ENCODE measurements at places on chromosomes 5 and 9. TPM values are rescaled to one million over a fixed set of nuclear protein-coding genes. Genes with fewer than 3 reads are reported as not detected.

DNA sequence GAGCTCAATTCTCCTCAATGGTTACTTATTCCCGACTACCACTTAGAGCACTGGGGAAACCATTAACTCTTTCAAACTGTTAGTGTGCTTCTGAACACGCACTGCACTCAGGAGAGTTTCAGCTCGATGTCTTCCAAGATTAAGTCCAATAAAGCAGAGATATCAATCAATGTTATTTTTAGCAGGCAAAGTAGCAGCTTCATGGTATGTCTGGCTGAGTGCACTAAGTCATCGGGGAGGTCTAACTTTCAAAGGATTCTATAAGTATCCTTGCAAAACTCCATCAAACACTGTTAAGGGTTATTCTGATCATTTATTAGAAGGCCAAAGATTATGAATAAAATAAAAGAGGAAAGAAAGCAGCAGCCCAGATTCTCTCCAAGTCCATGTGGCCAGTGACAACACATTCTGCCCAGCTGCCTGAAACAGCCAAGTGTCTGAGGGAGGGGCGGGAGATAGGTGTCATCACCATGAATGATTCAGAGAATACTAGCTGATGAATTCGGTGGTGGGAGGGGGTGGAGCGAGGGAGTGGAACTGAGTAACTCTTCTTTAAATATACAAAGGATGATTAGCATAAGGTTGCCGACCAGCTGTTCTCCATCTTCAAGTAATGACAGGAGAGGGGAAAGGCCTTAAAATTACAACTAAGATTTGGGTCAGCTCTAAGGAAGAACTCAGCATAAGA lies 21.3 kb downstream of the NREP start:
- peak; percentile 81 for DNase-seq

DNA sequence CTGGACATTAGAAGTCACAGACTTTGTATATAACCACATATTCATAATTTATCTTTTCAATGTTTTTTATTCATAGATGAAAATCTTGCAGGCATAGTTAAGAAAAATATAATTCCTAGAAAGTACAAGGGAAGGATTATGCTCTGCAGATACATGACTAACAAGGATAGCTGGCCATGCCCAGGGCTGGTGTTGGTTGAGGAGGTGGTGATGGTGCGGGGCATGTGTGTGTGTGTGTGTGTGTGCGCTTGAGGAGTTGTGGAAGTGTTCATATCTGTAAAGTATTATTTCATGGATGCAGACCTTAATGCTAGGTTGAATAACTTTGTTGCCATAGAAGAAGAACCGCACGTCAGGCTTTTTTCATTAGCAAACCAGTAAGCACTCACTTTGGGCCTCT lies 1.3 kb downstream of the S1PR3 start:
- no peak for DNase-seq

DNA sequence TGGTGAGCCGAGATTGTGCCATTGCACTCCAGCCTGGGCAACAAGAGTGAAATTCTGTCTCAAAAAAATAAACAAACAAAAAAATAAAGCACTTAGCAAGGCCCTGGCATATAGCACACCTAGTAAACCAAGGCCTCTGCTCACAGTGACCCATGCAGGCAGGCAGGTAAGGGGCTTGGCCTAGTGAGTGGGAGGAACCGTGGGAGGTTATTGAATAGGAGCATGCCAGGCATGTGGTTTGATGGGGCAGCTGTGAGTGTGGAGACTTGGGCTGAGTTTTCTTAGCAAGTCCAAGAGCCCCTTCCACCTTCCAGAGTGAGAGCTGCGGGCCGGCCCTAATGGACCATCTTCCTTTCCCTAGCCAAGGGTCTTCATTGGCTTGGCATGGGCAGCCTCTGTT lies 4.5 kb upstream of the NDST1 start:
- DNase-seq: no peak

The ABO gene
- total RNA-seq: not detected

DNA sequence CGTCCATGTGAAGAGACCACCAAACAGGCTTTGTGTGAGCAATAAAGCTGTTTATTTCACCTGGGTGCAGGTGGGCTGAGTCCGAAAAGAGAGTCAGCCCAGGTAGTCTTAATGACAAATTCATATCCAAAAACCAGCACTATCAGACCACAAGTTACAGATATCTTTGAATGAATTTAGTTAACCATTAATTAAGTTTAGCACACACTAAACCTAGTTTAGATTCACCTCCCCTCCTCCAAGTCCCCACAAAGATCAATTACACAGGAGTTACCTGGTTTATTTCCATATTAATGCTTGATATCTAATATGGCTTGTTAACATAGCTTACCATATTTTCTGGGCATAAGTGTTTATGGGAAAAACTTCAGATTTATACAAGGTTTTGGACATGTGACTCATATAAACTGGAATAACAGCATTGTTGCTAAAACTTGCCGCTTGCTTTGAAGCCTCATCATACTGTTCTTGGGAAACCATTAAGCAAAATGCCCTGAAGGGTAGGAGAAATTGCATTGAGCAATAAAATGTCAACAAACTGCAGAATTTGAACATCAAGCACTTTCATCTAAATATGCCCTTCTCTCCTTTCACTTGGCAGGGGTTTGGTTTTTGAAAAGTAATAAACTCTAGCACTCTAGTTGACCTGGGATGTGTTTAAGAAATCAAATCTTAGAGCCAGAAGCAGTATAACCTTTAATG lies 166.9 kb downstream of the SNCAIP start:
- peak; percentile 90 for DNase-seq

The NIPAL4 gene
- total RNA-seq: not detected

- DNase-seq: no peak
These were observed 23.6 kb upstream of the ANXA2R start for GRCh38 chr5:43063721-43064171.

GRCh38 chr5:147782110-147783028 lies at the start of gene JAKMIP2:
Gene JAKMIP2, minus strand, starts transcription at chr5:147782728. Its CDS starts 110,922 bp downstream, at chr5:147671806.
- peak; percentile 97 for DNase-seq

DNA sequence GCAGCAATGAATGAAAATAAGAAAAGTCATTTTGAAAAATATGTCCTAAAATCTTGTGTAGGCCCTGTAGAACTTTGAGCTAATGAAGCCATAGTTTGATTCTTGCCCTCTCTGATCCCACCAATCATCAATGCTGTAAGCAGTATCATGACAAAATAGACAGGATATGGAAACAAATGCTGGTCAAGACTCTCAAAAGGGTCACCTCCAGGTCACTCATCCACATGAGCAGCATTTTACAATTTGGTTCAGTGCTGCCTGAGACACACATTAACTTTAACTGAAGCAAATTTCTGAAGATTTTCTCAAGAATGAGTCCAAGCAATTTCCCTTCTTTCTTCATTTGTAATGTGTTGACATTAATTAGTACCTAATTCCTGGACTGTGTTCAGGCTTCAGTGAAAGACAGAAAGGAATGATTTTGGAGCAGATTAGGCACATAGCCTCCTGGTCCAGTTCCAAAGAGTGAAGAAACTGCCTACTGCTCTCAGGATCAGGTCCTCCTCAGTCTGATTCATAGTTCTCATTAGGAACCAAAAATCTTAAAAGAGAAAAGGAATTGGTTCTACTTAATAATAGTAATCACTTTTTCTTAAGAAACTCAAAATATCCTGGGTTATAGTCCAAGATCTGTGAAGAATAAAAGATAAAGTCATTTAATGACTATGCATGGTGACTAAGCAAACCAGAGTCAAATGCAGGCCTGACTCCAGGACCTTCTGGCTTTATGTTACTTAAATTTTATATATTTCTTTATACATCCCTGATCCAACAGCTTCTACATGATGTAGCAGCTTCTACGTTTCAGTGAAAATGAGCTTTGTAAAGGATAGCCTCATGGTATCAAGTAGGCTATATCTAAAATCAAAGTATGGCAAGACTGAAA lies 192.1 kb upstream of the RGMB start:
- no peak for DNase-seq

DNA sequence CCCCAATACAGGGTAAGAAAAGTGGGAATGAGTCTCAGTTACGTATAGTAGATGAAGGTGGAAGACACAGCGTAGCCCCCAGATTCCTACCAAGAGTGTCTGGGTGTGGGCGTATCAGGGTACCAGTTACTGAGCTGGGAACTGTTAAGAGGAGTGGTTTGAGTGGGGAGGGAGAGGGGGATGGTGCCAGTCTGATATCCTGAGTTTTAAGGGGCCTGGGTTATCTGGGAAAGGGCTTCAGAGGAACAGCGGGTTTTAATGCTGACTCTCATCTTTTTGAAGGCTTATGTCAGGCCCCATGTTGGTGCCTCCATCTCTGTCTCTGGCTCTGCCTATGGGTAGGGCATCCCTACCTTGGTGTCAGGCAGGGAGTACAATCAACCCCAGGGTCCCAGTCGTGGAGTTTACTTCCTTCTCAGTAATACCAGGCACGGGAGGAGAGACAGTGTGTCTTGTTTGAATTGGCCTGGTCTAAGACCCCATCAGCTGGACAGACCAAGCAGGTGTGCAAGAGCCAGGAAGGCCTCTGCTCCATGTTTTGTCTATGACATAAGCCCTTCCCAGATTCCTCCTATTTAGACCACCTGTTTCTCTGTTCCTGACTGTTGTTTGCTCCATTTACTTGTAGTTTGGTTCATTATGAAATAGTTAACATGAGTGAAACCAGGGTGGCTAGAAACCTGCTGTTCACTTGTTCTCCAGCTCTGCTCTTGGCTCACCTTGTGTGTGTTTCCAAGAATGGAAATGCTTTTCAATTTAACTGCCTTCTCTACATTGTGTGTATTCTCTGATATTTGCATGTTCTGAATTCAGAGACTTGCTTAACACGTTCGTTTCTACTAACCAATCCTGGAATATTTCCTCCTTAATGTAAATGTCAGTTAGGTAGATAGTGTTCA lies 125.6 kb downstream of the DAB2IP start:
- DNase-seq: no peak

The CDO1 gene
- 0.74 TPM for total RNA-seq

The DDX4 gene
- not detected for total RNA-seq

GRCh38 chr5:141637767-141638419 lies 1.1 kb downstream of the RELL2 start:
- DNase-seq: no peak

The WDR41 gene
- total RNA-seq: 115 TPM

GRCh38 chr5:174307031-174307408 lies 261.5 kb downstream of the NSG2 start:
- DNase-seq: no peak

DNA sequence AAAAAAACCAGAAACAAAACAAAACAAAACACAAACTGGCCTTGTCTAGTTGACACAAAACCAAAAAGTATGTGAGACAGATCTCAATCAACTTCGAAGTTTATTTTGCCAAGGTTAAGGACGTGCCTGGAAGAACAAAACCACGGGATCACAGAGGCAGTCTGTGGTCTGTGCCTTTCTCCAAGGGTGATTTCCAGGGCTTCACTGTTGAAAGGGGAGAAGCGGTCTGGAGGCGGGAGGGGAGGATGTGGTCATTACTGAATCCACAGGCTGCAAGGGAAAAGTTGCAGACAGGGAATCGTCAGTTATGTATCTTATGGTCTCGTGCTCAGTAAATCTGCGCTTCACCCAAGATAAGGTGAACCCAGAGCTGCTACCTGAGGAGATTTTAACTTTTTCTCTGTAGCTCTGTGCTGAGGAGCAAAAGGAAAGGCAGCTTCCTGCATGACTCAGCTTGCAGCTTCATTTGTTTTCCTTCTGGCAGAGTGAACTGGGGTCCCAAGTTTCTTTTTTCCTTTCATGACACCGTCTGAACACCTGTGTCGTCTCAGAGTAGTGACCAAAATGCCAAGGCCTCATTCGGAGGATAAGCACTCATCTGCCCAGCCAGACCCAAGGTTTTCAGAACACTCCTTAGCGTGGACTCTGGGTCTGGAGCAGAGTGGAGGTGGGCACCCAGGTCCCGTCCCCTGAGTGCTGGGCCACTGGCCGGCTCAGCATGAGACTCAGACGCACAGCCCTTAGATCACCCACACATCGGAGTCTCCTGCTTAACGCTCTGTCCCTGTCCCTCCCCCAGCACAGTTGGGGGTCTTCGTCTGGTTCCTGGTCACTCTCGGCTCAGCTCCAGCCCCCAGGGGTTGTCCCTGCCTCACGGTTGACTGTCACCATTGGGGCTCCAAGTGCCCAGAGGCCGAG lies 25.9 kb downstream of the ROPN1L start:
- DNase-seq: peak; percentile 79

- DNase-seq: no peak
These were observed 114.2 kb upstream of the PHYKPL start for GRCh38 chr5:178346607-178347334.

GRCh38 chr9:69104830-69105527 lies 69.1 kb upstream of the TJP2 start:
- DNase-seq: no peak

DNA sequence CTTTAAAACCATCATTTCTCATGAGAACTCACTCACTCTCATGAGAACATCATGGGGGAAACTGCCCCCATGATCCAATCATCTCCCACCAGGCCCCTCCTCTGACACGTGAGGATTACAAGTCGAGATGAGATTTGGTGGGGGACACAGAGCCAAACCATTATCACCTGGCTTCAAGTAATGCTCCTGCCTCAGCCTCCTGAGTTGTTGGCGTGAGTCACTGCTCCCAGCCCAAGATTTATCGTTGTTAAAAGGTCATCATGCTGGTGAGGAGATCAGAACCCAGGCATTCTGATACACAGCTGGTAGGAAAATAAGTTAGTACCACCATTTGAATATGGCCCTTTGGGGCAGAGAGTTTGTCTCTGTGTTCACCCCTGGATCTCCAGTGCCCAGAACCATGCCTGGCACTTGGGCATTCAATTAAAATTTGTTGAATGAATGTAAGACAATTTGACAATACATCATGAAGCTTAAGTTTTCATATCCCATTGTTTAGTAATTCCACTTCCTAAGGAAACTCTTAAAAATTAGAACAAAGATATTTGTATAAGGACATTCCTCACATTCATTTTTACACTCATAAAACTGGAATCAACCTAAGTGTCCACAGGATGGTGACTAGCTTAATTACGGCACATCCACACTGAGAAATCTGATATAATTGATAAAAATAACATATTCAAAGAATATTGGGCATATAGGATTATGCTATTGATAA lies 58.0 kb upstream of the COL15A1 start:
- DNase-seq: no peak

GRCh38 chr9:77453825-77454647 lies 194.1 kb downstream of the GNA14 start:
- DNase-seq: no peak

The PCDHGC5 gene
- 0.06 TPM for total RNA-seq

- no peak for DNase-seq
These were observed 81.6 kb downstream of the TLE1 start for GRCh38 chr9:81607593-81608288.

The PRSS3 gene
- total RNA-seq: not detected

DNA sequence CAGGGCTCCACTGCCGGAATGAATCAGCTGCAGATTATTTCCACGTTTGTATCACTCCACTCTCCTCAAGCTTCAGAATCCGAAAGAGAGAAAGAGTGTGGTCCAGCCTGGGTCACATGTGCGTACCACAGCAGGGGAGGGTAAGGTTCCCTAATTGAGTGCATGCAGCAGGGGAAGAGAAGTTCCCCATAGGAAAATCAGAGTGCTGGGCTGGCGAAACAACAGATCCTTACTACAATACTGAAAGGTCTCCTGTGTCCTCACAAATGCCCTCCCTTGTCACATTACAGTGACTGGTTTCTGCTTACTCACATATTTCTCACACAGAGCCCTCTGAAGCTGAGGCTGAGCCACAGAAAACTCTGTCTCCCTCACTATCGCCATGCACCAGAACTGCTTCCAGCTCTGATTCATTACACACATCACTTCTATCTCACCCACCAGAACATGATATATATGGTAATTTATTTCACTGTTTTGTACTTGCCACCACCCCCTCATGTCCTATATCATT lies 532.2 kb upstream of the TUSC1 start:
- DNase-seq: no peak

- no peak for DNase-seq
These were observed 296.8 kb downstream of the ICE1 start for GRCh38 chr5:5719292-5719691.

The GHR gene
- total RNA-seq: 1.3 TPM

GRCh38 chr5:132746954-132747615 lies at the start of gene CCNI2:
Gene CCNI2, plus strand, starts transcription at chr5:132747426. Its CDS starts 70 bp downstream, at chr5:132747496.
- no peak for DNase-seq
